ENCODE measurements at places on chromosomes 12 and 14. TPM values are rescaled to one million over a fixed set of nuclear protein-coding genes. Genes with fewer than 3 reads are reported as not detected.

Gene TMEM52B
- not detected for total RNA-seq

Gene APOLD1
- total RNA-seq: 5.3 TPM

DNA sequence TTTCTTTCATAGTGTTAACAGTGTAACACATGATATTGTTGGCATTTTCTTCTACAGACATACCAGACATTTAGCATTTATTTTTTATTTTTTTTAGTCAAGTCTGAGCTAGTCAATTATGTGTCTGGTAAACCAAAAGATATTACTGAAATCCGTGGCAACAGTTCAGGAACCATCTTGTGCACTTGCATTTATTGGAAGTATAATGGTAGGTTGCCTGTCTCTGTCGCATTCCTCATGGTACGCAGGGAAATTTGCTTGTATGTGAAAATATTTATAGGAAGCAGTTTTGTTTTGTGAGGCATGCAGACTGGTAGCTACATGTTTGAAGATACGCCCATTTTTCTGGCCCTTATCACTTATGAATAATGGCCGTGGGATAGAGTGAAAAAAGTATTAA lies 186.1 kb upstream of the SLC38A2 start:
- peaks cover 35% of the 10 kb centered on the region for H3K4me1 ChIP-seq
- H3K27ac ChIP-seq: no peak overlapping the region
- no peak for DNase-seq
- H3K4me3 ChIP-seq: no peak overlapping the region
- H3K27me3 ChIP-seq: no peaks in the 10 kb centered on the region
- peaks cover 30% of the 10 kb centered on the region for H3K36me3 ChIP-seq

- H3K36me3 ChIP-seq: no peaks in the 10 kb centered on the region
- H3K4me1 ChIP-seq: peaks cover 4% of the 10 kb centered on the region
- no peak overlapping the region for H3K27ac ChIP-seq
- DNase-seq: no peak
Measured at GRCh38 chr14:20603813-20604690, 12.9 kb upstream of the RNASE12 start.

All from activated T-helper 2 cell treated with anti-CD3 and anti-CD28 coated beads, Interferon-gamma antibody, Interleukin-2, Interleukin-4, amounts not matched to agents 10 μg/mL and 5 μg/mL and 100 μg/mL, durations not matched to agents 14 hours and 24 hours and 36 hours (primary cell).